ENCODE measurements at places on chromosomes 16 and 17.
A peak's percentile ranks its signal among the peaks of the same experiment; 100 is the strongest.

GRCh38 chr16:3022208-3022683 lies 1.5 kb downstream of the HCFC1R1 start:
- H3K4me3 ChIP-seq = peak overlapping the region; percentile 93
- peak overlapping the region; percentile 95 for H3K27ac ChIP-seq
- H3K4me1 ChIP-seq = peaks cover 58% of the 10 kb centered on the region

- no peak overlapping the region for H3K4me3 ChIP-seq
- H3K27ac ChIP-seq = no peak overlapping the region
- DNase-seq = no peak
- H3K36me3 ChIP-seq = no peaks in the 10 kb centered on the region
- H3K27me3 ChIP-seq = no peaks in the 10 kb centered on the region
These were observed 4.0 kb upstream of the TIMM22 start for GRCh38 chr17:992933-993332.

DNA sequence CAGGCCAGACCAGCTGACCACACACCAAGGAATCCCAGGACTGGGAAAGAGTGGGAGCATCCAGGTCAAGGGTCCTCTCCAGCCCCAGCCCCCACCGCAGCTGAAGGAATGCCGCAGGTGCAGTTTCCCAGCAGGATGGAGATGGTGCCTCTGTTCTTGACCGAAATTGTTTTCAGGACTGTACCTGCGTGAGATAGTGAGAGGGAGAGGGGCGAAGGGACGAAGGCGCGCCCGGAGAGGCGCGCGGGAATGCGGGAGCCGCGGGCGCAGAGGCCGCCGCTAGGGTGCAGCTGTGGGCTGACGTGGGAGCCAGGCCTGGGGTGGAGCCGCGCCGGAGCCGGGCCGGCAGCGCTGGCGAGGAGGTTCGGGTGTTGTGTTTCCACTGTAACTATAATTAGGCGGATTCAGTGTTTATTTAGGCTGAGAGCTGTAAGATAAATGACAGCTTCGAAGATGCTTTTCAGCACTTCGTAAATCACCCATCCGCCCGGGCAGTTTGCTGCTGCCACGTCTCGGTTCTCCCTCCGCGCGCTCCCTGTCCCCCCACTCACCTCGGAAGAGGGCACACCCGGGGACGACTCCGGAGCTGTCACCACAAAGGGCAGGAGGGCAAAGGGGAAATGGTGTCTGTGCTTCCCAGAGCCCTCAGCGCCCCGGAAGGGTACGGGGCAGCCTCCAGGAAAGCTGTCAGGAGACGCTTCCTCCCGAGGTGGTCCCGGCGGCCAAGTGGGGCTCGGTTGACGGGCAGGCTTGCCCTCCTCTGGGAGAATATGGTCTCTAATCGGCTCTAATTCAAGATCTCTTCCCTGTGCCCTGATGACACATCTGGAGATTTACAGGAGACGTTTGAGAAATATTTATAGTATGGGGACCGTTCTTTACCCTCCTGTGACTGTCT lies 38.2 kb downstream of the HOXB1 start:
- DNase-seq = peak; percentile 74
- peak overlapping the region; percentile 52 for H3K27ac ChIP-seq
- peaks cover 21% of the 10 kb centered on the region for H3K4me1 ChIP-seq
- H3K4me3 ChIP-seq = peak overlapping the region; percentile 53

GRCh38 chr17:77222356-77222755 lies 81.6 kb downstream of the SEC14L1 start:
- peaks cover 9% of the 10 kb centered on the region for H3K4me1 ChIP-seq
- no peak for DNase-seq
- H3K27ac ChIP-seq = no peak overlapping the region
- no peaks in the 10 kb centered on the region for H3K27me3 ChIP-seq
- no peak overlapping the region for H3K4me3 ChIP-seq
- H3K36me3 ChIP-seq = peaks cover 15% of the 10 kb centered on the region

- H3K27me3 ChIP-seq = no peaks in the 10 kb centered on the region
- H3K27ac ChIP-seq = no peak overlapping the region
- no peak for DNase-seq
- H3K4me3 ChIP-seq = no peak overlapping the region
These were observed 29.0 kb downstream of the ETV4 start for GRCh38 chr17:43517161-43517560.

DNA sequence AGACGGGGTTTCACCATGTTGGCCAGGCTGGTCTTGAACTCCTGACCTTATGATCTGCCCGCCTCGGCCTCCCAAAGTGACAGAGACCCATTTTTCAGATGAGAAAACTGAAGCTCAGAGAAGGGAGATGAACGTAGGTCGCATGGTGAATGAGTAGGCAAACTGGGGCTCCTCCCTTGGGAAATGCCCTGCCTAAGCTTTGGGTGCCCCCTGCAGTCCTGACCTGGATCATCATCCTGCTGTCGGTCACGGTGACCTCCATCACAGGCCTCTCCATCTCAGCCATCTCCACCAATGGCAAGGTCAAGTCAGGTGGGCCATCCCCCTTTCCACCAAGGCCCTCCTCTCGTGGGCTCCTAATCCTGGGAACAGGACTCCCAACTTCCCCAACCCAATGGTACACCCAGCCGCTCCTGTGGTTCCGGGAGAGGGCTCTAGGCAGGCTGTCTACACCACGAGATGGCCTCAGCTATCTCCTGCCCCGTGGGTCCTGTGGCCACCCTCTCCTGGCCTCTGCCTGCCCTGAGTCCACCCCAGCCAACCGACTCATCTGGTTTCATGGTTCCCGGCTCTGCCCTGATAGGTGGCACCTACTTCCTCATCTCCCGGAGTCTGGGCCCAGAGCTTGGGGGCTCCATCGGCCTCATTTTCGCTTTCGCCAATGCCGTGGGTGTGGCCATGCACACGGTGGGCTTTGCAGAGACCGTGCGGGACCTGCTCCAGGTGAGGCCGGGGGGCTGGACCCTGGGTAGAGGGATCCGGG lies 4.7 kb downstream of the SLC12A3 start:
- H3K4me1 ChIP-seq = peaks cover 24% of the 10 kb centered on the region
- H3K4me3 ChIP-seq = no peak overlapping the region
- DNase-seq = no peak
- no peaks in the 10 kb centered on the region for H3K27me3 ChIP-seq
- no peaks in the 10 kb centered on the region for H3K36me3 ChIP-seq
